ENCODE measurements at places on chromosomes 1 and 21.

DNA sequence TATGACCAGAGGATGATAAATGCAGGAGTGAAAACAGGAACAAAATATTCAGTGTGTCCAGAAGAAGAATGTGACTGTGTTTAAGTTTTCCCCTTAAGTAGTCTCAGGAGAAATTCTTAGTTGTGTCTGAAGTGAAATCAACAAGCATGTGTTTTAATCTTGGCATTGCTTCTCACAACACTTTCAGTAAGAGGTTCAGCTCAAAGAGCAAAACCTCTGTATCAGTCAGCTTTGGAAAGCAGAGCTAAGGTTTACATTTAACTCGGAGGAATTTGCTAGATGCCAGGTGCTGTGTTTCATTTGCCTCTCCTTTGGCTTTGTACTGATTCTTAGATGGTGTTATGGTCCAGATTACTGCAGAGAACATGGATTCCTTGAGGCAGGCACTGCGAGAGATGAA lies 28.6 kb downstream of the CC2D1B start:
- DNase-seq, result no peak

DNA sequence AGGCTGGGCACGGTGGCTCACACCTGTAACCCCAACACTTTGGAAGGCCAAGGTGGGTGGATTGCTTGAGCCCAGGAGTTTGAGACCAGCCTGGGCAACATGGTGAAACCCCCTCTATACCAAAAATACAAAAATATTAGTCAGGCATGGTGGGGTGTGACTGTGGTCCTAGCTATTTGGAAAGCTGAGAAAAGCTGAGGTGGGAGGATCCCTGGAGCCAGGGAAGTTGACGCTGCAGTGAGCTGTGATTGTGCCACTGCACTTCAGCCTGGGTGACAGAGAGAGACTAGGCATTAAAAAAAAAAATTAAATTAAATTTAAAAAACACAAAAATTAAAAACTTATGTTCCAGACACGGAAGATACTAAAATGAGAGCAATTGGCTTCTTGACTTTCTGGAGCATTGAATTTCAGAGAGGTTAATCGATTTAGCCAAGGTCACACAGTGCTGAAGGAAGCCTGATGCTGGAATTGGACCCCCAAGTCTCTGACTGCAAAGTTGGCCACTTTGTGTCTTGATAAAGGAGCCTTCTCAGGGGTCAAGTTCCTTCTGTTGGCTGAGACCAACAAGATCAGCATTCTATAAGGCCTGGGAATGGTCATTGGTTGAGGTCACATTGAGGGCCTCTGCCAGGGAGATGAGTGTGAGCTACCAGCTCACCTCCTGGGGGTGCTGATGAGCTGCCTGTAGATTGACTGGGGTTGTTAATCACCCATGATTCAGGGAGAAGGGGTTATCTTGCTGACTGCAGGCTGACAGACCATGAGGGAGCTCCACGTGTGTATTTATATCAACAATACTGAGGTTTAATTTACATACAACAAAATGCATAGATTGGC lies 54.3 kb downstream of the RPS6KA1 start:
- no peak for DNase-seq

- no peak for DNase-seq
Measured at GRCh38 chr21:43571976-43572375, 87.3 kb downstream of the HSF2BP start.

DNA sequence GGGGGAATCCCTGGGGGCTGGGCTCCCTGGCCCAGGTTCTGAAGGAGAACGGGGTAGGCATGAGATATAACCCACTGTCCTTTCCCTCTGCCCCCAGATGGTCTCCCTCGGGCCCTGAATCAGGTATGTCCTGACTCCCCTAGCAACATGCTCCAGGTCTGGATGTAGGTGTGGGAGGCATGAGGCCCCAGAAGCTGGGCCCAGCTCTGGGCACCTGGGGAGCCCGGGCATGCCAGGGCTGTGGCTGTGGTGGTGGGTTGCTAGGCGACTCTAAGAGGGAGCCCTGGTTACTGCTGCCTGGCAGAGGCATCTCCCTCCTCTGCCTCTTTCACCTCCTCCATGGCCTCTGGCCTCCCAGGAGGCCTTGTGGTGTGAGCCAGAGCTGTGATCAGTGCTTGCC lies 16.2 kb downstream of the FOXO6 start:
- no peak for DNase-seq

DNA sequence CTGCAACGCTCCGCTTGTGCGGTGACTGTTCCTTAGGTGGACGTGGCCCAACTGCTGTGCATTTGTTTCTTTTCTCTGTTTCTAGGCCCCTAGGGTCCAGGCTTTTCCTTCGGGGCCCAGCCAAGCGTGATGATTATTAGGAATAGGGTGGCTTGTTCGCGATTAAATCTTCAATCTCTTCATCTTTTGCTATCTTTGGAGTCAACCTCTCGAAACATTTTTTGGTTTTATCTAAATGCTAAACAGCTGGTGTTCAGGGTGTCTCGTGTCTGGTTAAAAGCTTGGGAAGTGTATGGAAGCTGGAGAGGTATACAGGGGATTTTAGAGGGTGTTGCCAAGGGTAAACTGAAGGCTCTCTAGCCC lies 844 bp upstream of the PLD5 start:
- DNase-seq, result peak; percentile 48

GRCh38 chr1:100569888-100570287 lies 31.9 kb downstream of the GPR88 start:
- no peak for DNase-seq

DNA sequence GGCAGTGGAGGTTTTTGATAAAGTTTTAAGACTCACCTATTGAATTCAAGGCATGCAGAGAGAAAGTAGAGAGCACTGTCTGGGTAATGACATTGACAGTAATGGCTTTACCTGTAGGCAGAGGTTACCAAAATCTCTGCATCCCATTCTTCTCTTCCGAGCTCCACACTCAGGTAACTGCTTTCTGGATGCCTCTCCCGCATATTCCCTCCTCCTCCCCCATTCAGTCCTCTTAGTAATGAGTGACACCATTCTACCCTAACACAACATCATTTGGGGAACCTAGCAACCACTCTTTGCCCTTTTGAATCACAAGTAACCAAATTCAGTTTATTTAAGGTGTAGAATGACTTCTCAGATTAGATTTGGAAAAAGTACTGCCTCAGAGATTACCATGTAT lies 56.5 kb downstream of the DYRK1A start:
- no peak for DNase-seq

DNA sequence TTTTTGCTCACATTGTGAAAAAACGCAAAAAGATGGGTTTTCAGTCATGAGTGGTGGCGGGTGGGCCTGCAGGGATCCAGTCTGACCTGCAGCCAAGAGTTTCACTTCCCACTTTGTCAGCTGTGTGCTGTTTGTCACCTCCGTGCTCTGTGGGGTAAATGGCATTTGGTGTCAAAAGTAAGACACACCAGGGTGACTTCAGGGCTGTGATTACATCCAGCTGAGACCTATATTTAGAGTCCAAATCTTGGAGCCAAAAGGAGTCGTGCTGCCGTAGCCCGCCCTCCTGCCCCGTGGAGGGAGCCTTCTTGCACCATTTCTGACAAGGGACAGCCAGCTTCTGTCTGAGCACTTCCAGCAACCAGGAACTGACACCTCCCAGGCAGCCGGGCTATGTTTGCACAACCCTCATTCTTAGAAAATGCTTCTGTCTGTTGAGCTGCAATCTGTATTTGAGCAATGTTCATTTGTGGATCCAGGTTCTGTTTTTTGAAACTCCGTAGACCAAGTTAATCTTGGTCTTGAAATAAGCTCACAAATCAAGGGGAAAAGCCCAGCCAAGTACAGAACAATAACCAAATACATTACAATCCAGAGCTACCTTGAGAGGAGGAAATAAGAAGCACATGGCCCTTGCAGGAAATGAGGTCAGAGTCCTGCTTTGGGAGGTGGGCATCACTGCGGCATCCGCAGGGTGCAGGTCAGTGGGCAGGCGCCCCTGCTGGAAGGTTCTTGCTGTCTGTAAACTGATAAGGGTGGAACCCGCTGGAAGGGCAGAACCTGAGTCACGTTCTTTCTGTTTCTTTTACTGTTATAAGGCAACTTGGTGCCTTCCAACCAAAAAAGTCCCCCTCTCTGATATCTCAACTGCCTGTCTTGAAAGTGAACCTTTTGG lies 14.4 kb downstream of the ABCG1 start:
- DNase-seq, result no peak

- DNase-seq, result peak; percentile 82
Measured at GRCh38 chr1:32764826-32765569, 52.2 kb downstream of the YARS1 start.

DNA sequence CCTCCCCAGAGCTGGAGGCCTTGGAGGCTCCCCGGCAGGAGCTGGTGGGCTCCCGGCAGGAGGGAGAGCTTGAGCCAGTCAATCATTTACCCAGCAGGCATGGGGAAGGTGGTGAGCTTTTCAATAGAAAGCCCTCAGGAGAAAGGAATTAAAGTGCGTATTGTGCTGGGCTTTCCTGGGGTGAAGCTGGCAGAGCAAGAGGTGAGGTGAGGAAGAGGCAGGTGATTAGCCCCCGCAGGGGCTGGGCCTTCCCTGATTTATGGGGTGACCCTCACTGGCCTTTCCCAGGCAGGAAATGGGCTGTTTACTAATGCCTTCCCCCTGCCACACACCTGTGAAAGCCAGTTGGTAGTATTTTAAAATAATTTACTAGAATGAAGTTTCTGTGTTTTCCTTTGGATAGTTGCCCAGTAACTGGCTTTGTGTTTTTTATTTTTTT lies 25.8 kb downstream of the CLDN14 start:
- no peak for DNase-seq

DNA sequence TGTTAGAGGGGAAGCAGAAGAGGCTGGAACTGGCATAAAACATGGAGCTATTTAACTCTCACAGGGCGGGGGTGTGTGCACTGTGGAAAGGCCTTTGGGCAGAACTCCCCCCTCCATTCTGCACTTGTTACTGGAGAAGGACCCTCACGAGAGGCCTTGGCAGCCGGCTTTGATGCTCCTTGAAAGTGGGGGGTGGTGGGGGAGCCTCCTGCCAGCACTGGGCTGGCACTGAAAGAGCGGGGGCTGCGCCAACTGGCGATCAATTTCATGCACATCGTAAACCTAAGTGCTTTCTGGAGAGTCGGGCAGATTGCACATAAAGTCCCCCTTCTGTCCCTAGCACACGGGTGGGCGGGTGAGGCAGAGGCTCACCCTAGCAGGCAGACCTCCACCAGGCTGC lies 28.9 kb downstream of the FOXO6 start:
- peak; percentile 74 for DNase-seq

DNA sequence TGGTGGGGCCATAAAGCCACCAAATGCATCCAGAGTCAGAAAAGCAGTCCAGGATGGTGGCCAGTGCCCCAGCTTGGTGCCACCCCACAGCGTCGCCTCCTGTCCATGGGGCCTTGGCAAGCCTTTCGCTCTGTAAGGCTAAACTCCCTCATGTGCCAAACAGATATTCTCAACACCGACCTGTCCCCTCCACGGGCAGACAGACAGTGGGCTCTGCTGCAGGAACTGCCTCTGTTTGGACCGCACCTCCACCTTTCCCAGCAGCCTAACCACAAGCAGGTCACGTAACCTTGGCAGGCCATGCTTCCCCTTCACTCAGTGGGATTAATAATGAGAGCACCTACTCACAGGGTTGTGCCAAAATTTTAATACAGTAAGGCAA lies 11.7 kb downstream of the RUNX1 start:
- no peak for DNase-seq

DNA sequence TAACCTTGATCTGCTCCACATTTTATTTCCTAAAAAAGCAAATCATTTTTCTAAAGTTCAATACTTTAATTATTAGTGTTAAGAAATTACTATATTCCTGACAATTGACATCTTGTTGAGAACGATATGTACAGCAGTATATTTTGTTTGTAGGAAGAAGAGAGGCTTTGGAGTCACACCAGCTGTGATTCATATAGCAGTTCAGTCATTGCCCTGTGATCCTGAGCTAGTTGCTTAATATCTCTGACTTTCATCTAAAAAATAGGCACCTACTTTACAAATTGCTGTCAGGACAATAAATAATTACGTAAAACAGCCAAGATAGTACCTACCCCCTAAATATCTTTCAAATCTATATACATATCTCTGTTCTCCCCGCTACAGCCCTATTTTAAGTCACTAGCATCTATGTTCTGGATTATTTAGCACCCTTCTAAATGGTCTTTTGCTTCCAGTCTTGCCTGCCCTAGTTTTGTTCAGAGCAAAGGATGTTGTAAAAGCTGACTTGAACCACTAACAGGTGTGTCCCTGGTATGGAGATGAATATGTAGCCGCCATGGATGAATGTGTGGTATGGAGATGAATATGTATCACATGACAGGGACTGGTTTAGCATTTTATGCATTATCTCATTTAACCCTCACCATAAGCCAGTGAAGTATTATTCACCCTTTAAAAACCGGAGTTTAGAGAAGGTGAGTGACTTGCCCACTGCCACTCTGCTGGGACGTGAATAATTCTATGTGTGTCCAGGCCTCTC lies 42.2 kb downstream of the RNF220 start:
- no peak for DNase-seq

- no peak for DNase-seq
Measured at GRCh38 chr1:241934201-241934848, 23.2 kb upstream of the BECN2 start.
